Right lobe of liver (tissue), 6 donors: ENCODE measurements at places on chromosomes 4 and X. TPM values are rescaled to one million over a fixed set of nuclear protein-coding genes. Genes with fewer than 3 reads are reported as not detected.

GRCh38 chr4:17447056-17447455, 64.8 kb downstream of the QDPR start:
- DNase-seq, result no peak

- no peak for DNase-seq
Observed at GRCh38 chr4:80507077-80507476, 171.5 kb downstream of the CFAP299 start.

The POF1B gene
- total RNA-seq, result 0.20 TPM

The MAGEA11 gene
- not detected for total RNA-seq

The GPRASP1 gene
- total RNA-seq, result 1.6 TPM
